Endothelial cell (in vitro differentiated cells): ENCODE measurements at places on chromosomes 2 and 18.
A peak's percentile ranks its signal among the peaks of the same experiment; 100 is the strongest.

DNA sequence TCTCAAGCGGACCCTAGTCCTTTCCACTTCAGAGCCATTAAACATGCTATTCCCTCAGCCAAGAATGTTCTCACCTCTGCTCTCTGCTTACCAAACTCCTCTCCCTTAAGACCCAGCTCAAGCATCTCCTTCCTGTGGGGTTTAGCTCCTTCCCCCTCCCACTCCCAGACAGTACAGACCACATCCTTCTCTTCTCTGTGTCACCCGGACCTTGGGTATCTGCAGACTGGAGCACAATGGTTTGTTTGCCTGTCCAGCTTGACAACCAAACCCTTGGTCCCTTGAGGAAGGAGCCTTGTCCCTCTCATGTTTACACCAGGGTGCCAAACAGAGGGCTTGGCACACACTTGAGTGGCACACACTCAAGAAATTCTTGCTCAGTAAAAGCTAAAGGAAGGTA, 4.1 kb upstream of the CD8A start:
- no peak for DNase-seq

- DNase-seq = no peak
Observed at GRCh38 chr2:40072442-40073232, 293.6 kb upstream of the THUMPD2 start.

GRCh38 chr2:182706751-182707150, 9.3 kb upstream of the DNAJC10 start:
- DNase-seq = no peak

DNA sequence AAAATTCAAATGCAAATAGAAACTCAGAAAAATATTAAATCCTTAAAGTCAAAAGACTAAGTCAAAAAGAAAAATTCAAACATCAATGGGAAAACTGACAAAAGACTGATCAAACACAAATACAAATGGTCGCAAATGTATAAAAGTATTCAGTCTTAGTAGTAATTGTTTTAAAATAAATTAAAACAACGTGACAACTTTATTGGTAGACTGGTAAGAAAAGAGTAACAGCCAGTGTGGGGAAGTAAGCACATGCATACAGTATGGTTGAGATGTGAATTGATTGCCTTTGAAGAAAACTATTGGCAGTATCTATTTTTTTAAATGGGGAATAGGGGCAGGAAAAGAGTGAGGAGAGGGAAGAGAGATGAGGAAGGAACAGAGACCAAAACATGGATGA, 9.8 kb downstream of the TMEM131 start:
- DNase-seq = no peak

- no peak for DNase-seq
Observed at GRCh38 chr2:116329280-116329679, 1485.2 kb upstream of the DDX18 start.

DNA sequence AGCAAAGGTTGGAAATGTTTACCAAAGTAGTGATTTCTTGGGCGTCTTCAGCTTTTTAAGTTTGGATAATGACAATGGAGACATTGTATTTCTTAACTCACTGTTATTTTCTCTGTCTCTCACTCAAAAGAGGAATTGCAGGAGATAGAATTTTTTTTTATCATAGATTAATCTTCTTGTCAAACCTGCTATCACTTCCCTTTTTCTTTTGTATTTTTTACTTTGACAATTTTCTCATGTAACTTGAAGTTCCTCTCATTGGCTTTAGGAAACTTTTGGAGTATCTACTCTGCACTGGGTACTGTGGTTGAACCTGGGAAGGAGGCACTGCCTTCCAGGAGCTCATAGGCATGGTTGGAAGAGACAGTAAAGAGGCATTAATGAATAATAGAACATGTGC, 489.1 kb downstream of the CNTNAP5 start:
- no peak for DNase-seq

DNA sequence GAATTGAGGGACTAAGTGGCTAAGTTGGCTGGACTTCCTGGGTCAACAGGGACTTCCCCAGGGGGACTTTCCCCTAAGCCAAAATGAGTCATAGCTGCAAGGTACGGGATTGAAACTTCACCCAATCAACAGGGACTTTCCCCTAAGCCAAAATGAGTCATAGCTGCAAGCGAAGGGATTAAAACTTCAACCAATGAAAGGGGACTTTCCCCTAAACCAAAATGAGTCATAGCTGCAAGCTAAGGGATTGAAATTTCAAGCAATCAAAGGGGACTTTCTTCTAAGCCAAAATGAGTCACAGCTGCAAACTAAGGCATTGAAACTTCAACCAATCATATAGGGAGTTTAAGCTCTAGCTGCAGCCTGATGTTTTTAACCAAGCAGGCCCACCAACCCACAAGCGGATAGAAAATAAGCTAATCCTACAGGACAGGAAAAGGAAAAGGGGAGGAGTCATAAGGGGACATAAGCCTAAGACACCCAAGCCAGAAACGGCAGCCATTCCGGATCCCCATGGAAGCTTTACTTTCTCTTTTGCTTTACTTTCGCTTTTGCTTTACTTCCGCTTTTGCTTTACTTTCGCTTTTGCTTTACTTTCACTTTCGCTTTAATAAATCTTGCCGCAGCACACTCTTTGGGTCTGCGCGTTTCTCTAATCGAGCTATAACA, 1375.4 kb upstream of the CELF4 start:
- no peak for DNase-seq

DNA sequence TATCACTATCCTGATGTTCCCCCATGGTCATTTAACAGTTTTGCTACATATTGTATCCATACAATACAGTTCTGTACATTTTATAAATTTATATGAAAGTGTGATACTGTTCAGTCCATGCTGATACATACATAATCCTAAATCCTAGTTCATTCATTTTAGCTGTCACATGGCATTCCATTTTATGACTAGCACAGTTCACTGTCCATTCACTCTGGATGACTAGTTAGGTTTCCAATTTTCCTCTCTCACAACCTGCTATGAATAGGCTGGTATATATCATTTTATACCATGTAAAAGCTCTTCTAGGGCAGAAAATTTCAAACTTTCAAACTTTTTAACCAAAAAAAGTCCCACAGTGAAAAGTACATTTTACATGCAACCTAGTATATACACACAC, 15.2 kb downstream of the SMAD2 start:
- DNase-seq = no peak

GRCh38 chr2:197846777-197847176, 42.4 kb downstream of the PLCL1 start:
- DNase-seq = no peak

GRCh38 chr2:66576561-66577320, 141.8 kb downstream of the MEIS1 start:
- DNase-seq = peak; percentile 26

GRCh38 chr2:54558188-54559005, 102.3 kb downstream of the SPTBN1 start:
- DNase-seq = peak; percentile 54

DNA sequence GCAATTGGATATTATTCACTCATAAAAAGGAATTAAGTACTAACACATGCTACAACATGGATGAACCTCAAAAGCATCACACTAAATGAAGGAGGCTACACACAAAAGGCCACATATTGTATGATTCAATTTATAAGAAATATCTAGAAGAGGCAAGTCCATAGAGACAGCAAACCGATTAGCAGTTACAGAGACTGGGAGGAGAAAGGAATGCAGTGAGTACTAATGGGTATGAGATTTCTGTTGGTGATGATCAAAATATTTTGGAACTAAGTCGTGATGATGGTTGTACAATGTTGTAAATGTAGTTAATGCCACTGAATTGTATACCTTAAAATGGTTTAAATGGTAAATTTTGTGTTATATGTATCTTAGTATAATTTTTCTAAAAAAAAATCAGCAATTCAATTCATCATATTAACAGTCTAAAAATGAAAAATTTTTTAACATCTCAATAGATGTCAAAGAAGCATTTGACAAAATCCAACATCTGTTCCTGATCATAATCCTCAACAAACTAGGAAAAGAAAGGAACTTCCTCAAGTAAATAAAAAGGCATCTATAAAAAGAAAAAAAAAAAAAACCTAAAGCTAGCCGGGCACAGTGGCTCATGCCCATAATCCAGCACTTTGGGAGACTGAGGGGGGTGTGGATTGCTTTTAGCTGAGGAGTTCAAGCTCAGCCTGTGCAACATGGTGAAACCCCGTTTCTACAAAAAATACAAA, 98.1 kb downstream of the TGIF1 start:
- DNase-seq = no peak

DNA sequence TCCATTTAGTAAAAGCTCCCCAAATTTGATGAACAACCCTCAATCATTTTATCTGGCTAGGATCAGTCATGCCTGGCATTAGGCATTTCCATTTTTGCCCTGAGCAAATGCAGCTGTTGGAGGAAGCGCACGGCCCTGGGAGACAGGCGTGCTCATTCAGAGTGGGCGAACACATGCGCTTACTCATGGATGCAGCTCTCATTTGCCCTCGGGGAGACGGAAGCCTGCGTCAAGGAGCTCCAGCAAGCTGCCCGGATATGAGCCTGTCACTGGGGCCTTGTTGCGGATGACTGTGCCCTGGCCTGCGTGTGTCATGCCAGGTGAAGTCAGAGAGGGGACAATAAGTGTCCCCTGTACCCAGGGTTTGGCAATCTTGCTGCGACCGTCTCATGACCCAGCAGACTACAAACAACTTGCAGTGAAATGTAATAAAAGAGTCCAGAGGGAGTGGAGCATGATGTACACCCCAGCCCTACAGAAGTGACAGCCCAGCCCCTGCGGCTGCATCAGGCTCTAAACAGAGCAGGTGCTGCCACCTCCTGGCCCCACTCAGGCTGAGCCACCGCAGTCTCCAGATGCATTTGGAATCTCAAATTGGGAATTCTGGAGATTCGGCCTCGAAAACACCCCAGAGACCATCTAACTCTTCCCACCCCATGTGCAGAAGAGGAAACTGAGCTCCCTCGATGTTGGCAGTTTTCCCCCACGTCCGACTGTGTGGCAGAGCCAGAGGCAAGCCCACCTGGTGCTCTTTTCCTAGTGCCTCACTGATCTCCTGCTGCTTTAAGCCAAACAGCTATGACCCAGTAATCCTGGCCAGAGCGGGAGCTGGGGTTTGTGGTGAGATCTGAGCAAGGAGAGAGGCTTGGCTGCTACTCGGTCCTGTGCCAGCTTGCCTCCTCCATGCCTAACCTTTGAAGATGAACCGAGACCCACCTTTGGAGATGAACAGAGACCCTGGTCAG, 105.0 kb upstream of the ALK start:
- DNase-seq = peak; percentile 72

DNA sequence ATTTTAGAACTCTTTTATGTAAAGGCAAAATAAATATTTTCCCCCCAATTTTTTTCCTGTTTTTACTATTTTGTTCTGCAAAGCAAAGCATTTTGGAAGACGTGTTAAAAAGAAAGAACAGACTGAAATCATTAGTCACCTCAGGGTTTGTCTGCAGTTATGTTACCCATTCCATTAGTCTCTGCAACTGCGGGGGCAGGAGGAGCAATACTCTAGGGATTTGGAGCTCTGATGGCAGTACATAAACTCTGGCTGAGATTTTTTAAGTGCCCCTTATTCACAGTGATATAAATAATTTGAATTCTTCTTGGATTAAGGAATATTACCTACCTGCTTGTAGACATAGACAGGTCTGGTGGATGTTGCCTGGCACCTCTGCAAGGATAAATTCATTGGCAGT, 88.0 kb upstream of the CELF4 start:
- DNase-seq = no peak

GRCh38 chr18:11047156-11047555, 102.2 kb downstream of the PIEZO2 start:
- DNase-seq = no peak

- DNase-seq = no peak
Observed at GRCh38 chr18:27075828-27076227, 109.3 kb downstream of the CHST9 start.

GRCh38 chr2:121019756-121020155, 265.2 kb downstream of the TFCP2L1 start:
- no peak for DNase-seq

DNA sequence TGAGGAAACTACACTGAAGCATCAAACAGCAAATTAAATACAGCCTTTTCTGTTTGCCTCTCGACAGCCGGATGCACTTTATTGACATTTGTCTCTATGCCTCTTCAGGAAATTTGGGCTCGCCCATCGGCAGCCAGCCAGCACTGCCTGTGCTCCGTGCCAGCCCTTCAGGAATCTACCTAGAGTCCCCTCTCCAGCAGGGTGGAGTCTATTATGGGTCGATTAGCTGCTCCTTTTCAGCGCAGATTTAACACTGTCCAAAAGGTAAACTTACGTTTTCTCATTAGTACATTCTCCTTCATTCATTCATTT, 91.5 kb downstream of the MYCN start:
- DNase-seq = no peak

DNA sequence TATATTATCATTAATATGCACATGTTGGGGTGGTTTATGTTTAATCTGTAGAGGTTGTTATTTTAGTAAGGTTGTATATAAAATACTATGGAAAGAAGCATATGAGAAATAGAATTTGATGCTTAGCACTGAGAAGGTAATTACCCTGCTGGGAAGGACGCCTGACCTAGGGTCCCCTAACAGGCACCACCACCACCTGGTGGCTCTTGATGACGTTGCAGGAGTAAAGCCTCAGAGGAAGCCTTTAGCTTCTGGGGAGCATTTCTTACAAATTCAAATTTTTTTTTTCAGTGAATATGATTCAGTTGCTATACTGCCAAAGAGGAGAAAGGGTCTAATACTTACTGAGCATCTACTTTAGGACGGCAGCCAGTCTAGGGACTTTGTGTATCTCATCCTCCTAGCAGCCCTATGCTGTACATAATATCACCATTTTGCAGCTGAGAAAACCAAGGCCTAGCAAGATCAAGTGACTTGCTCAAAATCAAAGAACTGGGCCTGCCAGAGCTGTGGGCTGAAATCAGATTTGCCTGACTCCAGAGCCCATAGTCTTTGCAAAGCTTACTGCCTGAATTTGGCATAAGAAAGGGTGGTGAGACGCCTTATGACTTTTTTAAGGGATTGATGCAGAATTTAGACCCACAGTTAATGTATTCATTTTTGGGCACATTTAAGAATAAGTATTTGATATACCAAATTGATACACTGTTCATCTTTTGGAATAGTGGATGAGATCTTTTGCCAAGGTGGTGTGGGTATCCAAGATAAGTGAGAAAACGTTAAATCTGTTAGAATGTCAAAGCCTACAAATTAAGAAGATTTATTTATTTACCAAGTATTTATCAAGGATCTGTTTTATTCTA, 78.8 kb upstream of the GAREM1 start:
- DNase-seq = peak; percentile 64

DNA sequence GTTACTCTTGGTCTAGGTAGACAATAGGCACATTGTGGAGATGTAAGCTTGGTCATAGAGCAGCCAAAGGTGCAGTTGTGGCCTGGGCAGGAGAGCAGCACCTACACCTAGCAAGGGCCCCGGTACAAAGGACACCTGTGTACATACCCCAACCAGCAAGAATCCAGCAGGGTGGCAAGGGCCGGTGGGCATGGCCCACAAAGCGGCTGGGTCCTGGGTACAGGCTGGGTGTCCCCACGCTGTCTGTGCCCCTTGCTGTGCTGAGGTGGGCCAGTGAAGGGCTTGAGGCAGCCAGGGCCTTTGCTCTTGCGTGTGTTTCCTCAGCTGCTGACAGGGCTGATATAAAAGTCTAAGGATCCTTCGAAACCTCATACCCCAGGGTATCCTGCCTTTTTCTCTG, 501.8 kb downstream of the EIPR1 start:
- DNase-seq = no peak
